ENCODE measurements at places on chromosomes 13 and 19.

GRCh38 chr19:45630463-45630862 is 8.7 kb downstream of the EML2 start:
- no peak for DNase-seq

- no peak for DNase-seq
These were observed 18.0 kb downstream of the ZC3H4 start for GRCh38 chr19:47095476-47096099.

DNA sequence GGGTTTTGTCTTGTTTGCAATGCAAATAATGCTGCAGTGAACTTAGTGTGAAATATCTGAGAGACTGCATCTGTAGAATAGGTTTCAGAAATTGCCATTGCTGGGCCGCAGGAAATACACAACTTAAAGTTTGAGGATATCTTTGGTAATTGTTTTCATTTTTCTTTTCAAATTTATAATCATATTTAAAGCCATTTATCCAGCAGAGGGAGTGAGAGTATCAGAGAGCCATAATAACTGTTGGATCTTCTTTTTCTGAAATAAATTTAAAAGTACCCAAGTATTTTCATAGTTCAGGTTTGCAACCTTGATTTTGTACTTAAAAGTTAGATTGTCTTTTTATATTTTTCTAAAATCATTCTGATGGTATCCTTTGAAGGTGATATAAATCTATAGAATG is 99.4 kb downstream of the ZMYM2 start:
- no peak for DNase-seq

- DNase-seq = no peak
These were observed 355.5 kb downstream of the ENOX1 start for GRCh38 chr13:43431290-43431716.

DNA sequence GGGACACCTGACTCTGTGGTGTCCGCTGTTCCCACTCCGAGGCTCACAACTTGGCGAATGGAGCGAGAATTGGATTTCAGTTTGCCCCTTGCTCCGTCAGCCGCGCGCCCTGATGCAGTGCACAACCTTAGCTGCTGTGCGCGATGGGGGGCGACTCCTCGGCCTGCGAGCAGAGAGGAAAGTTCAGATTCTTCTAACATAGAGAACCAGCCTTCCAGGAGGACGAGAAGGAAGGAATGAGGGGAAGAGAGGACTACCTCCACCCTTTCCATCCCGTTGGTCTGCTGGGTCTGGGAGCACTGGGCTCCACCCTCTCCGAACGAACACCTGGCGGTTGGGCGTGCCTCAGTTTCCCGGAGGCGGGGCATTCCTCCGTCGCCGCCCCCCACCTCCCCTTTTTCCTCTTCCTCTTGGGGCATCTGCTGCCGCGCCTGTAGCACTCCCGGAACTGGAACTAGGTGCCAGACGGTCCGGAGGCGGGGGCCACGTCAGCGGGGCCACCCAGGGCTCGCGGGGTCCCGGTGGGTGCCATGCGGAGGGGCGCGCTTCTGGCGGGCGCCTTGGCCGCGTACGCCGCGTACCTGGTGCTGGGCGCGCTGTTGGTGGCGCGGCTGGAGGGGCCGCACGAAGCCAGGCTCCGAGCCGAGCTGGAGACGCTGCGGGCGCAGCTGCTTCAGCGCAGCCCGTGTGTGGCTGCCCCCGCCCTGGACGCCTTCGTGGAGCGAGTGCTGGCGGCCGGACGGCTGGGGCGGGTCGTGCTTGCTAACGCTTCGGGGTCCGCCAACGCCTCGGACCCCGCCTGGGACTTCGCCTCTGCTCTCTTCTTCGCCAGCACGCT is at the start of gene KCNK6:
Gene KCNK6 (plus strand): TSS at position 425 of the 838 bp plus-strand sequence. CDS start 106 bp downstream, at position 531.
- no peak for DNase-seq

DNA sequence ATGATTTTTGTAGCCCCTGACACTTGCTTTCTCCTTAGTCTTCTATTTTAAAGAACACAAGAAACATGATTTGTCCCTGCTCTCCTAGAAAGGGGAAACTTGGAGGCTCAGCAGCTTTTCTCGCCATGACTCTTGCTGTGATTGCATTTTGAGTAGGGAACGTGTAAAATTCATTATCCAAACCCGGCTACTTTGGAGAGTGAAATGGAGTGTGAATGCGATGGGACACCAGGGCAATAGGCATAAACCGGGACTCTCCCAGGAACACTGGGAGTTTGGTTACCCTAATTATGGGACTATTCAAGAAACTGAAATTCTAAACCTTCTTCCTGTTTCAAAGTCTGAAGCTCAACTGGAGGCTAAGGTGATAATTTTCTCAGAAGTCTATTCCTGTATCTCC is 181.7 kb upstream of the RFC3 start:
- no peak for DNase-seq

GRCh38 chr19:5396096-5396939 is 55.7 kb upstream of the PTPRS start:
- DNase-seq = no peak

- DNase-seq = no peak
These were observed 39.2 kb downstream of the TBC1D4 start for GRCh38 chr13:75442736-75443234.

GRCh38 chr19:29139227-29139626 is 73.7 kb downstream of the UQCRFS1 start:
- no peak for DNase-seq
